ENCODE measurements at places on chromosomes 5 and 9.

DNA sequence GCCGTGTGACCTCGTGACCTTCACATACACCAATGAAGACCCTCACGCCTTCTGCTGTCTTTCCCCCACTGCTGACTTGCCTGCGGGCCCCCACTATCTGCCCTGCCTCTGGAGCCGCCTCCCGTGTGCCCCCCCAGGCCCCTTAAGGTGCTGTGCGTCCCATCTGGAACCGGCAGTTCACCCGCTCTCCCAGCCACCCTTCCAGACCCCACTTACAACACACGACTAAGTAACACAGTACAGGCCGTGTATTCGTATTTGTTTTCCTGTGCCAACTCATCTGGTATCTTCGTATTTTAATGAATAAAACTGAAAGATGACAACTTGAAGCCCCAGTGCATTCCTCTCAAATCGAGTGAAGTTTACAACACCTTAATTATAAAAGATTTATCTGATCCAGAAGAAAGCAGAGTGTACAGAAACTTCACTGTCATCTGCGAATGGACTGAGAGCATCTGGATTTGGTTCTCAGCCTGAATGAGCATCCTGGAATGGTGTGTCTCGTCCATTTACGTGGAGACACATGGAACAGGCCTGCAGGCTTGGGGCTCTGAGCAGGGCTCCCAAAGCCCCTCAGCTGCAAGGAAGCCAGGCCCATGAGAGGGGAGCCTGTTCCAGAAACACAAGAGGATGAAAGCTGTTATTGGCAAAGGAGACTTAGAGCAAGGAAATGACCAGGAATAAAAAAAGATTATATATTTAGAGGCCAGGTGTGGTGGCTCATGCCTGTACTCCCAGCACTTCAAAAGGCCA lies 21.9 kb upstream of the TERT start:
- DNase-seq, result no peak

- DNase-seq, result no peak
These were observed 421.7 kb downstream of the AGTPBP1 start for GRCh38 chr9:85319936-85320656.

GRCh38 chr5:170631466-170632195 lies 127.8 kb downstream of the KCNIP1 start:
- no peak for DNase-seq

DNA sequence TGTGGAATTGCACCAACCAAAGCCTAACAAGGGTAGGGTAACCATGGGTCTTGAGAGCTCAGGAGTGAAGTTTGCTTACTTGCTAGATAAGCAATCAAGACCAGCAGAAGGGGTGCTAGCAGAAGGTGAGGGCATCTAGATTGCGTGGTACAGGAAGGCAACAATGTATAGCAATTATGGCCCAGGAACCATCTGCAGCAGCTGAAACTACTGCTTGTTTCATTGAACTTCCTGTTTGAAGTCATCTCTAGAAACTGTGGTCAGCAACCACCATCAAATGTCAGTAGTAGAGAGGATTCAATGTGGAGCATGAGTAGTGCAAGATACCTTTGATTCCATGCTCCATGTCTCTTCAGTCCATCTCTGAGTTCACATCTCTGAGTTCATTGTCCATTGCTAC lies 462.1 kb upstream of the GRAMD2B start:
- DNase-seq, result no peak

DNA sequence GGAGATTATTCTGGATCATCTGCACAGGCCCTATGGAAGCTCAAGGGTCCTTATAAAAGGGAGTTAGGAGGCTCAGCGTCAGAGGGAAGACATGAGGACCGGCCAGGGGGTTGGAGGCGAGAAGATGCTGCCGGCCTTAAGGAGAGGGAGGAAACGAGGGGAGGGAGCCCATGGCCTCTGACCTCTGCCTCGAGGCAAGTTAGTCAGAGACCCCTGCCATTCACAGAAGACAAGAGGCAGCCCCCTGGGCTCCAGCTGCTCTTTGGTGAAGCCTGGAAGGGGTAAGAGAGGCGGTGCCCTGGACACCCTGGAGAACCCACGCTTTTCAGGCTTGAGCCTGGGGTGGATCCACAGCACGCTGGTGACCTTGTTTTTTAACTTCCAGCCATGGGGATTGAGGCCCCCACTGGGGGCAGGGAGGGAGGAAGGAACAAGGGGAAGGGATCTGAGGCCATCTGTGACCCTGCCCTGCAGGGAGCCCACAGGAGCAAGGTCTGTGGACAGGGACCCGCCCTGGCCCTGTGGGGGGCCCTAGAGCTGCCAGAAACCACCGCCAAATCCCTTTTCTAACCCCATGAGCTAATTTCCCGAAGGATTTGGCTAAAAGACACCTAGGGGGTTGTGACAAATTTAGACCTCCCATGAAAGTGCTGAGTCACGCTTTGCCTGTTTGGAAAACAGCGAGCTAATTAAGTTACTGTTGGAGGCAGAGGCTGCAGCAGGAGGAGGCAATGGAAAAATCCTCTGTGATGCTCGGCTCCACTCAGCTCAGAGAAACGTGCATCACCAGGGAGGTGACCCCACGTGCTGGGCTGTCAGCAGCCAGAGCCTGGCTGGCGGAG lies 49.7 kb downstream of the OLFM1 start:
- DNase-seq, result no peak

DNA sequence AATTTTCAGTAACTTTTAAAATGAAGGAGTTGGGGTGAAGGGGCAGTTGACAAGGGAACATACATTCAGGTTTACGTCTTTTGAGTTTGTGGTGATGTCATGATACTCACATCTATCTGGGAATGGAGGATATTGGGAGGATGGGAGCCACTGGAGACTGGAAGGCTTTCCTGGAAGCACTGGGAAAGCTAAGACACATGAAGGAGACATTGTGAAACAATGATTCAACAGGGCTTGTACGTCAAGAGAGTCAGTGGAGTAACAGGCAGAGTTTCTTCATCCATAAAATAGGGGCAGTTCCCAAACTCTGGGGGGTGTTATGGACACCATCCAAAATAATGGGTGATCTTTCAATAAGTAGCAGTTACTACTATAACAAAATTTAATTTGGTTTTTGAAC lies 572.8 kb downstream of the CCDC171 start:
- no peak for DNase-seq

DNA sequence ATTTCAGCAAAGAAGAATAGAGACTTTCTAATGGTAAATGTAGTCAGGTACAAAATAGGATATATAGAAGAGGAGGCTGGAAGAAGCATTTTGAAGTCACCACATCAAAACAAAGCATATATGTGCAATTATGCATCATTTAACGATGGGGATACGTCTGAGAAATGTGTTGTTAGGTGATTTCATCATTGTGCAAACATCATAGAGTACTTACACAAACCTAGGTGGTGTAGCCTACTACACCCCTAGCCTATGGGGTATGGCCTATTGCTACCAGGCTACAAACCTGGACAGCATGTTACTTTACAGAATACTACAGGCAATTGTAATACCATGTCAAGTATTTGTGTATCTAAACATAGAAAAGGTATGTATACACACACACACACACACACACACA lies 28.4 kb downstream of the ELP1 start:
- DNase-seq, result no peak

- DNase-seq, result peak; percentile 7
These were observed 283.3 kb downstream of the TMEM167A start for GRCh38 chr5:82793808-82794419.

DNA sequence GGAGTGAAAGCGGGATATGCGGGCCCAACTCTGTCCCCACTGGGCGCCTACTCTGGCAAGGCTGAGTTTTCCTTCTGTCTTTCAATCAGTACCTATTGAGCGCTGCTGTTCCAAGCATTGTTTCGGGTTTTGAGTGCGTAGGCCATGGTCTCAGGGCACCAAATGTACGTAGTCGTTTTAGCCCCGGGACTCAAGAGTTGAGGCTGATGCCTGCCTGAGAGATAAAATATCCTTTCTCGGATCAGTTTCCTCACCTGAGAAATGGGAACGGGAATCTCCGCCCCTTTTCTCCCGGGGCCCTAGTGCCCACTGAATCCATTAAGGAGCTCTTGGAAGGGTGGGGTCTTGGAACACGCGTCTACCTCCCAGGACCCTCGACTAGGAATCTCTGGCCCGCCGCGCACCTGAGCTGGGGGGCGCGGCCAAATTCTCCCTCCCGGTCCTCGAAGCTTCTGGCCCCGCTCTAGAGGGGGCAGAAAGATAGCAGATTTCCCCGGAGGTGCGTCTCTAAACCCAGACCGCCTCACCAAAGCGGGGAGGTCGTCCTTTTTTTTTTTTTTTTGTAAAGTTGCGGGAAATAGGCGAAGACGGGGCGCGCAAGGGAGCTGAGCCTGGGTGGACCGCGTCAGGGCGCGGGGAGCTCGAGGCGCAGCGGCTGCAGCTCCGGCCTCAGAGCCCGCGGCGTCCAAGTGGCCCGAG lies 494 bp upstream of the CXXC5 start:
- no peak for DNase-seq

DNA sequence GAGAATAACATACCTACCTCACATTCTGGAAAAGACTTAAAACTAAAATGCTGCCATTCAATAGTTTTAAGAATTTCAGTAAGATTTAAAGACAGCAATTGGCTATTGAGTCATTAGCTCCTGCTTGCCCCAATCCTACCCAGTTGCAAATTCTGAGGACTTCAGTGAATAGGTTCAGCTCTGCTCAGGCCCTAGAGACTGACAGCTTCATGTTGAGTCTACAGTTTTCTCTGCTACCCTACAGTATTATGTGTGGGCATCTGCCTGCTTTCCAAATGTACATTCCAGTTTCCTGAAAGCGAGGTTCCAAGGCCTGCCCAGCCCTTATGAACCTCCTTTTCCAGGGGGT lies 61.5 kb downstream of the ARSB start:
- DNase-seq, result no peak

DNA sequence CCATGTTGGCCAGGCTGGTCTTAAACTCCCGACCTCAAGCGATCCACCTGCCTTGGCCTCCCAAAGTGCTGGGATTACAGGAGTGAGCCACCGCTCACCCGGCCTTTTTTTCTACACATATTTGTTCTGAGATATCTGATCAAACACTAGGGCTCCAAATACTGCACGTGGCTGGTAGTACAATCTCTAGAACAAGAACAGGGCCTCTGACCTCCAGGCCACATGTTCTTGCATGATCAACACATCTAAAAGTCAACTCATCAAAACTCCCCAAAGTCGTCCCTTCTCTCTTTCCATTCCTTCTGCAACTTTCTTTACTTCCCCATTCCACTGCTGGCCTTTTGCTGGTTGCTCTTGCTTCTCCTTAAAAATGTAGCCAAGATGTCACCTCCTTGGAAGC lies 113.3 kb upstream of the LHFPL2 start:
- no peak for DNase-seq

DNA sequence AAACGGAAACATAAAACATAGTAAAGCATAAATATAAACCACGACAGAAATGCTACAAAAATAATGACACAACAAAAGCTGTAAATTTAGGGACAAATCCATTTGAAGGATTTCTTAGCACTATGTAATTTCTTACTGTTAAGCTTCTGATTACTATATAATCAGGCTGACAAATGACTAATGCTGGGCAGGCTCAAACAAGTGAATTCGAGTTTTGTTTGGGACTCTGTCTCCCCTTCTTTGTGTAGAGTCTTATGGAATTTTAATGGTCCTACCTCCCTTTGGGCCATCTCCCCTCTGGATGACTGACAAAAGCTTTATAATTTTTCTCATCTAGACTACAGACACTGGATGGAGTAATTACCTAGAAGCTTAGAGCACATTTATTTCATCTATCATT lies 24.6 kb upstream of the KIF2A start:
- no peak for DNase-seq

DNA sequence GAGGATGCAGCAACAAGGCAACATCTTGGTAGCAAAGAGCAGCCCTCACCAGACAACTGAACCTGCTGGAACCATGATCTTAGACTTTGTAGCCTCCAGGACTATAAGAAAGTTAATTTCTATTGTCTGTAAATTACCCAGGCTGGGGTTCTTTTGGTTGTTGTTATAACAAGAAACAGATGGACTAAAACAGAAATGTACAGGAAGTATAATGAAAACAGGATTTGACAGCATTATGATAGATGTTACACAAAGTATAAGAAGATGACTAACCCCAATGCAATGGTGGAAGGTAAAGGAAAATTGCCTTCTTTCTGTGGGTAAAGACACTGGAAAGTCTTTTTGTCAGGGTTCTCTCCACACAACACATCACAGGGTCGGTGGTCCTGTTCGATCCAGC lies 204.2 kb downstream of the SGCD start:
- no peak for DNase-seq

GRCh38 chr5:108797396-108797795 lies 49.7 kb downstream of the FER start:
- DNase-seq, result no peak

- DNase-seq, result no peak
These were observed 41.0 kb upstream of the SLC28A3 start for GRCh38 chr9:84381508-84381907.

- no peak for DNase-seq
These were observed 11.9 kb downstream of the VAV2 start for GRCh38 chr9:133979921-133980863.

DNA sequence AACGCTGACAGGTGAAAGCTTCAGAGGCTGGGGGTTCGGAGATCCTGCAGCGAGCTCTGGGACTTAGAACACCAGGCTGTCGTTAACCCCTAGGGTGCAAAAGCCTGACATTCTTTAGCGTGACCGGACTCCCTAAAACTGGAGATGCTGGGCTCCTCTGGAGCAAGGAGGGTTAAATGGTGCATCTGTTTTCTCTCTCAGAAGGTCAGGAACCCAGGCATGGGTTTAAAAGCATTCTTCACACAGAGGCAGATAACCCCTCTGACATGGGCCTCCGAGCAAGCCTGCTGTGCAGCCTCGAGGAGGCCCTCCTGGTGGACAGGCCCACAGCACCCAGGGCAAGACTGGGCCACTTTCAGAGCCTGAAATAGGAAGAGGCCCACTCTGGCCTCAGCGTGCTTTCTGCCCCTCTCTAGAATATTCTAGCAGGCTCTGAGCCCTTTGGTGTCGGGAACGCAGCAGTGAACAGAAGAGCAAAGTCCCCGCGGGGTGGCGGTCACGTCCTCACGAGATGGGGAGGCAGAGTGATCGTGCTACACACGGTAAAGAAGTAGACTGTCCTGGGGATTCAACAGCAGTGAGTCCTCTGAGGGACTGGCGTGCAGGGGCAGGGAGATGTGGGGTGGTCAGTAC lies 124.8 kb downstream of the COL23A1 start:
- DNase-seq, result no peak

GRCh38 chr5:138748630-138749081 lies 4.6 kb upstream of the CTNNA1 start:
- DNase-seq, result no peak

GRCh38 chr5:31867219-31867618 lies 228.3 kb downstream of the PDZD2 start:
- DNase-seq, result no peak

GRCh38 chr9:14907696-14908095 lies 2.5 kb downstream of the FREM1 start:
- DNase-seq, result no peak

DNA sequence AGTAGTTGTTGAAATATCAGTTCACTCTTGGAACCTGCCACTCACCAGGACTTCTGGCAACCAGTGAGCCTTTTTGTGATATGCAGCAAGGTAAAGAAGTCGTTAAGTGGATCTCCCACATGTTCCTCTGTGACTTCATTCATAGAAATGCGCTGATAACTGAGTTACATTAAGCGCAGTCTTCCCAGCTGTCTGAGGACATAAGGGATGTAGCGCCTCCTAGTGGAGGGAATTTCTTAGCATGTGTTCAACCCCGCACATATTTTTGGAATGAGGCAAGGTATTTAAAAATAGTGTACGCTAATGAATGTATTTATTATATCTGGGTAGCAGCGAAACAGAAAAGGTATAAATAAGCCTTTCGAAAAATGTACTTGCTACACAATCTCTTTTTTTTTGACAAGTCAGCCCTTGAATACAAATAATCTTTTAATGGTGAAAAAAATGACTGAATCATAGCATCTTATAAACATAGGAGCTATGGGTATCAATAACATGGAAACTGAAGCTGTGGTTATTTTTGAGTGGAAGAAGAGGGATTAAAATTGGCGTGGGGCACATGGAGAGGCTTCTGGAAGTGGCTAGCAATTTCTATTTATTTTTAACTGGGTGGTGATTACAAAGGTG lies 38.0 kb downstream of the PALM2AKAP2 start:
- DNase-seq, result peak; percentile 3
